ENCODE measurements at places on chromosomes 12 and 14.

GRCh38 chr12:110998165-110998564, 77.8 kb upstream of the MYL2 start:
- DNase-seq = no peak

DNA sequence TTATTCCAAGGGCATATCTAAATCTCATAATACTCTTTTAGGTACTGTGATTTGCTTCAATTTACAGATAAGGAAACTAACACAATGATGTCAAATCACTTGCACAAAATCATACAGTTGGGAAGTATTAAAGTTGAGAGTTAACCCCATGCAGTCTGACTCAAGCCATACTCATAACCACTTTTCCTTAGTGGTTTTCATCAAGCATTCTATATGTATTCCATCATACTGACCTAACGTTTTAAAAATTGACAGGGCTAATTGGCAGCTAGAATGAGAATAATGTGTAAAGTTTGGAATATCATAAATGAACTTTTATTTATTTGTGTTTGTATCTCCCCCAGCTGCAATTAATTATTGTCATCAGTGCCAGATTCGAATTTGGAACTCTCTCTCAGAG, 20.9 kb downstream of the PUS7L start:
- no peak for DNase-seq

GRCh38 chr12:53485955-53486735, 13.1 kb downstream of the MAP3K12 start:
- no peak for DNase-seq

- no peak for DNase-seq
These were observed 82.1 kb upstream of the DACT1 start for GRCh38 chr14:58555647-58556046.

DNA sequence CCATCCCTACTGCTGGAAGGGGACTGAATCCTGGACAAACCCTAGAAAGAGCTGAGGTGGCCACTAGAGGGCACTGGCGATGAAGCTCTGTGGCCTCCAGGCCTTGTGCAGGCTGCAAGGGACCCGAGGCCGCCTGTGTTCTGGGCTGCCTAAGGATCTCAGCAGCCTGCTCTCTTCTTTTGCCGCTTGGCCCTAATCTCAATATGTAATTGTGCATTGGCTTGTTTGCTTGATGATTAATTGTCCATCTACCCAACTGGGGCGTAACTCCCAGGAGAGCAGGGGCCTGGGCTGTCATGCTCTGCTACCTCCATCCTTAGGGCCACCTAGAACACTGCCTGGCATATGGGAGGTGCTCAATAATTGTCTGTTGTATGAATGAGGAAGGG, 73.8 kb downstream of the SYNE3 start:
- peak; percentile 60 for DNase-seq

DNA sequence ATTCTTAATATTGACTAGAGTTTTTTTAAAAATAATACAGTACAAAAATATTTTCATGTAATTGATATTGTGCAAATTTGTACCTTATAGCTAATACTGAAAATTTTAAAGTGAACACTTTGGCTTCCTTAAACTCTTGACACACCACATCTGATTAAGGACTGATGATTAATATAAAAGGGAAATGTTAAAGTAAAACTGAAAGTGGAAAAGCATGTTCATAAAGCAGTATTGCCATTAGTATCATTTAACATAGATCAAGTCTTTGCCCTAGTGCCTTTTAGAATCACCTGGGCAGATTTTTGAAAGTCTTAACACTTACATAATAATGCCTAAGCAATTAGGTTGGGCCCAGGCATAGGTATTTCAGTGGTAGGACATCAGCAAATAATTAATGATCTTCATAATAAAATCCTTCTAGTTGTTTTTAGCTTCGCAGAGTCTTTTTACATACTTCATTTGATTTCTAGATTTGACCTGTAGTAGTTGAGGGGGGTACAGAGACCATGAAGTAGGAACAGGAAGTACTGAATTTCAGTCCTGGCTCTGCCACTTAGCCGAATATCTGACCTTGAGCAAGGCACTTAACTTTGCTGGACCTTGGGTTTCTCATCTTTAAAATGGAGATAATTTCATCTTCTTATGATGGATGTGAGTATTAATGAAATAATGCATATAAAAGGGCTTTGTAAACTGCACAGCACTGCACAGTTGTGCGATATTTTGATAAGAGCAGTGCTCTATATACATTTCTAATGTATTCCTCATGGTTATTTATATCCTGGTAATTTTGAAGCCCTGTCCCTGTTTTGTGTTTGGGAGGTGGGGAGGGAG, 43.7 kb downstream of the MARK3 start:
- DNase-seq = no peak

GRCh38 chr12:64923536-64923935, 99.1 kb downstream of the TBC1D30 start:
- no peak for DNase-seq

DNA sequence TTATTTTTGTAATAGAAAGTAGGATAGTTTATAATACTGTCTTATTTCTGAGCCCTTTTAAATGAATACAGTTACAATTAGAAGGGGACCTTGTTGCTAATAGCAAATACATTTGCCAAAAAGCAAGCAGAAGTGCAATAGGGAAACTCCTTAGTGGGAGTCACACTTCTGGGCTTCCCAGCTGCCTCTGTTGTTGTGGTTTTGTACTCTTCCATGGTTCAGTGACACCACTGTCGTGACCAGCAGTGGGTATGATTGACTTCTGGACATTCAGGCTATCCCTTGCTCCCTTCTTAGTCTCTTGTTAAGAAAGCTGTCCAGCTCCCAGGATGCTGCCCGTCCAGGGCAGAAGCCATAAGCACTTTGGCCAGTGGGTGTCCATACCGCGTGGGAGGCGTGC, 22.6 kb downstream of the TCTN1 start:
- no peak for DNase-seq

GRCh38 chr12:49458816-49459215, 80.0 kb upstream of the KCNH3 start:
- DNase-seq = no peak

- no peak for DNase-seq
These were observed 56.7 kb downstream of the LRRIQ1 start for GRCh38 chr12:85092814-85093370.

- no peak for DNase-seq
These were observed 13.5 kb upstream of the TNFAIP2 start for GRCh38 chr14:103109535-103110441.

DNA sequence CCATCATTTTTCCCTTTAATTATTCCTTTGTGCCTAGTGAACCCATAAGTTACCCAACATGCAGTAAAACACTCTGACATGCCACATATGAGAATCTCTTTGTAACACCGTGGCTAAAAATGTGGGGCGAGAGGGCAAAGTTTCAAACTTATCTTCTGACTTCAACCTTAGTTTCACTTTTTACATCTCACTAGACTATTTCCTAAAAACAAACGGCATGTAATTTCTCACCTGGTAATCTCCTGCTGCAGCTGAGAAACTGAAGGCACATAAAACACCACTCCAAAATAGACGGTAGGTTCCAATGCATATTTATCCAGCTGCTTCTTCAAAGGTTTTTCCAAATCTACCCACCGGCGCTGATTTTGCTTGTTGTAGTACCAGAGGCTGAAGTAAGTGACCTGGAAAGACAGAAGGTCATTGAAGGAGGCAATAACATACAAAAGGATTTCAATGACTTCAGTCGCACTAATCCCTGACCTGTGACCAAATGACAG, 37.9 kb downstream of the PTPN21 start:
- DNase-seq = no peak

DNA sequence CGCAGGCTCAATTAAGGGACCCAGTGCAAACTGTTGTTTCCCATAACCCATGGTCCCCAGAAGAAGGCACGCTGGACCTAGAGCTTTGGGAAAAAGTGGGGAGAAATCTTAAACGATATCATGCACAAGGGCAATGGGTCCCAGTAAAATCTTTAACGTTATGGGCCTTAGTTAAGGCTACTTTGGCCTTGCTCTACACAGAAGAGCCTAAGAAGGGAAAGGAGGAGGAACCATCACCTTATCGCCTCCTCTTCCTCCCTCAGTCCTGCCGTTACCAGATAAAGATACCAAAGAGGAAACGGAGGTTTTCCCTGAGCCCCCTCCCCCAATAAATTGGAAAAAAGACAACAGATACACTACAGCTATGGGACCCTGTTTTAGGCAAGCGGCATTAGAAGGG, 116.9 kb downstream of the PPHLN1 start:
- no peak for DNase-seq

DNA sequence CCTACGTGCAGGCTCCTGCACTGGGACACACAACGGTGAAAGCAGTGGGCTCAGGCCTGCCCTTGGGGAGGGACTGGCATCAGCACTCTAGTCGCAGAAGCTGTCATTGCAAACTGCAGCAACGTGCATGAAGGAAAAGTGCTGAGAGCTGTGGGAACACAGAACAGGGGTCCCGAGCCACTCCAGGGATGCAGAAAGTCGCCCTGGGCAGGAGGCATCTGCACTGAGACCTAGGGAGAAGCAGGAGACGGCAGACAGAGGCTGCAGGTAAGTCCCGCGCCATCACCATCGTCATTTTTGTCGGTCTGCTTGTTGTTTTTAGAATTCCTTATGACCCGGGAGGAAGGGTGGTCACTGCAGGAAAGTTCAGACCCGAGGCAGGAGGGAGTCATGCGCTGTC, 21.6 kb upstream of the RIMBP2 start:
- no peak for DNase-seq

DNA sequence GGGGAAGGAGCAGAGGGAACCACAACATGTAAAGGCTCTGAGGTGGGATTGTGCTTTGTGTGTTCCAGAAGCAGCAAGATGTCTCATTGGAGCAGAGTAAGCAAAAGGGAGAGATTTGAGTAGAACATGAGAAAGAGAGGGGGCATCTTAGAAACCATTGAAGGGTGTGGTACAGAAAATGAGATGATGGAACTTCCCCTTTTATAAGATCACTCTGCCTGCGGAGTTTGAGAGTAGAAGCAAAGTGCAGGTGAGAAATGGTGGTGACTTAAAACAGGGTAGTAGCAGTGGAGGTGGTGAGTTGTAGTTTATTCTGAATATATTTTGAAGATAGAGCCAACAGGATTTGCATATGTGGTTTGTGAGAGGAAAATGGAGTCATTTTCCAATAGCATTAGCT, 56.0 kb downstream of the FBXO34 start:
- DNase-seq = no peak

DNA sequence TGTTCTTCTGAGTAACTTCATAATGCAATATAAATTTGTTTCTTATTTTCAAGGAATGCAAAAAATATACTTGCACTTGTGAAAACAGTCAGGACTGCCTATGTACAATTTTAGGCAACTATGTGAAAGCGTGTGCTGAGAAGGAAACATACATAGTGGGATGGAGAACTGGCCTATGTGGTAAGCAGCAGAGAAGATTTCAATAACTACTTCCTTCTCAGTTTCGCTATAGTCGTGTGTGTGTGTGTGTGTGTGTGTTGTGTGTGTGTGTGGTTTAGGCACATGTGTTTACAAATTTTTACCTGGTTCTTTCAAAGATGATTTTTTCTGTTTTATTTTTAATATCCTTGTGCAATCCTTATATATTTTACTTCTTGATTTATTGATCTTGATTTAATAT, 211.8 kb downstream of the LRRK2 start:
- no peak for DNase-seq

- DNase-seq = no peak
These were observed 6.2 kb downstream of the RFC5 start for GRCh38 chr12:118022728-118023109.

DNA sequence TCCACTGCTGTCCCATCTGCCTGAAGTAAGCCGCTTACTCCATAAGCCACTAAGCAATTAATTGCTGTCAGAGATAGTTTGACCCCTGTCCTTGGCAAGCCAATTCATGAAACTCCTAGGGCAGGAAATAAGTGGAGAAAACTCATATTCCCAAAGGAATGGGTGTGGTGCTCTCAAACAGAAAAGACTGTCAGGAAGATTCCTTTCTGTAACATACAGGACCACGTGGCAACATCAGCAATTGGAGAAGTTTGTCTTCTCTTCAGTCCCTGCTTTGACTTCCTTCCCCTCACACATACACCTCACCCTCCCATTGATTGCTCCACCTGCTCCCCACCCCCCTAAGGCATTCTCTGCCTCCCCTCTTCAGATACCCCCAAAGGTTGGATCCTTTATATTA, 36.2 kb upstream of the MDM1 start:
- no peak for DNase-seq

- no peak for DNase-seq
These were observed 72.0 kb downstream of the NUMB start for GRCh38 chr14:73386342-73386741.

DNA sequence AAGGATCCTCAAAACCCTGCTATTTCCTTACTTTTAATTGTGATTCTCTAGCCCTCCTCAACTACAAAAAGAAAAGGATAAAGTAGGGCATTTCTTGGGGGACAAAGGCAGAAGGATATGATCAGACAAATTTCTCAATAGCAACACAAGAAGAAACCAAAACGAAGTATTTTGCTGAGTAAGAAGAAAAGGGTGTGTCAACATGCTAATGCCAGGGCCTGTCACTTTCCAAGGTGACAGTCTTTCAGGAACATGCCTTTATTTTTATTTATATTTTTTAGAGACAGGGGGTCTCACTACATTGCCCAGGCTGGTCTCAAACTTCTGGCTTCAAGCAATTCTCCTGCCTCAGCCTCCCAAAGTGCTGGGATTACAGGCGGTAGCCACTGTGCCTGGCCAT, 39.8 kb downstream of the CBX5 start:
- DNase-seq = no peak

GRCh38 chr12:2171672-2172426, 119.1 kb downstream of the CACNA1C start:
- no peak for DNase-seq

GRCh38 chr12:12716151-12716792, 896 bp upstream of the CDKN1B start:
- DNase-seq = no peak

DNA sequence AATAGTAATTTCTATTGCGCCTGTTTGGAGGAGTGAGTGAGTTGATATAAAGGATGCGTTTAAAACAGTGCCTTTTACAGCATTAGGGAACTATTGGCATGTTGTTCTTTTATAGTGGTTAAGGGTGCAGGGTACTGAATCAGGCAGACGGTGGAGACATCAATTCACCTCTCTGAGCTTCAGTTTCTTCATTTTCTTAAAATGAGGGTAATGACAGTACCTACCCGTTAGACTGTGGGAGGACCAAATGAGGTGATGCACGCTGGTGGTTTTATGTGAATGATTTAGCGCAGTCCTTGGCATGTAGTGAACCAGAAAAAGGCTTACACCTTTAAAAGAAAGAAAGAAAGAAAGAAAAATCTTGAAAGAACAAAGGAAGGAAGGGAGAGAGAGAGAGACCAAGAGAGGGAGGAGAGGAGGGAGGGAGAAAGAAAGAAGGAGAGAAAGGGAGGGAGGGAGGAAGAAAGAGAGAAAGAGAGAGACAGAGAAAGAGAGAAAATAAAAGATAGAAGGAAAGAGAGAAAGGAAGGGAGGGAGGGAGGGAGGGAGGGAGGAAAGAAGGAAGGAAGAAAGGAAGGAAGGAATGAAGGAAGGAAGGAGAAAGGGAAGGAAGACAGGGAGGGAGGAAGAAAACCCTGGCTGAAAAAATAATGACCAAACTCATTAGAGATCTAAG, 22.2 kb upstream of the CCND2 start:
- DNase-seq = peak; percentile 36

DNA sequence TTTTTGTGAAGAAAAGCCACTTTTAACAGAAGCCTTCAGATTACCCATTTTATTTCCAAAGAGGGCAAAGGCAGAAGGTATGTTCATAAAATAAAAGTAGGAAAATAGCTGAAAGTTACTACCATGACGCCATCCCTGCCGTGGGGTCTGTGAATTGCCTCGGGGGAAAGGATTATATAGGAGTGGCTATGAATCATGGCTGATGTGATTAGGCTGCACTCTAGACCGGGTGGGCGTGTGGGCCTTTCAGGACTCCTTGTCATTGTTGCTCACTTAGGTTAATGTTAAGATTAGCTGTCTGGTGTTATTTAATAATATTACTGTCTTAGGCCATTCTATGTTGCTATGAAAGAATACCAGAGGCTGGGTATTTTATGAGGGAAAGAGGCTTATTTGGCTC, 195.5 kb downstream of the EGLN3 start:
- no peak for DNase-seq

Data from stimulated activated naive CD8-positive, alpha-beta T cell treated with anti-CD3 and anti-CD28 coated beads, Interleukin-15, amount 100 ng/mL, for 72 hours (primary cell).